Activated CD4-positive, alpha-beta memory T cell treated with anti-CD3 and anti-CD28 coated beads, Interleukin-2, amount 10 ng/mL, durations not matched to agents 7 days and 5 days (primary cell): ENCODE measurements at places on chromosomes 13 and 19.

- DNase-seq = no peak
Measured at GRCh38 chr13:80751854-80752253, 410.9 kb upstream of the SPRY2 start.

DNA sequence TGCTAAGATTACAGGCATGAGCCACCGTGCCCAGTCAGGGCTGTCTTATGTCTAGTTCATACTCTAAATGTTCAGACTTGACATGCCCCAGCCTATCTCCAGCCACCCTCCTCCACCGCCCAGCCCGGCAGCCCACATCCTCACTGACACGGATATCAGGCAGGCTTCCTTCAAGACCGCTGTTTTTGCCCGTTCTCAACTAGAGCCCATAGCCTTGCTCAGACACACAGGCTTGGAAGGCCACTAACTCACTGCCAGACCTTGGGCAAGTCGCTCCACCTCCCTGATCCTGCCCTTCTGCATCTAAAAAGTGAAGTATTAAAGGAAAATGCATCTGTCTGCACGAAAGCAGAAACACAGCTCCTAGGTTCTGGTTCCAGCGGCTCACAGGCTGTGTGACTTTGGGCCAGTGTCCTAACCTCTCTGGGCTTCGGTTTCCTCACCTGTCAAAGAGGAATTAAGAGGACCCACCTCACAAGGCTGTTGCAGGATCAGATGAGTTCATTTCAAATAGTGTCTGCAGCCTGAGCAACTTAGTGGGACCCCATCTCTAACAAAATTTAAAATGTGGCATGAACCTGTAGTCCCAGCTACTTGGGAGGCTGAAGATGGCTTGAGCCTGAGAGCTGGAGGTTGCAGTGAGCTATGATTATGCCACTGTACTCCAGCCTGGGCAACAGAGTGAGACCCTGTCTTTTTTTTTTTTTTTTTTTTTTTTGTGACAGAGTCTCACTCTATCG lies 14.5 kb upstream of the CERS4 start:
- peak; percentile 82 for DNase-seq

DNA sequence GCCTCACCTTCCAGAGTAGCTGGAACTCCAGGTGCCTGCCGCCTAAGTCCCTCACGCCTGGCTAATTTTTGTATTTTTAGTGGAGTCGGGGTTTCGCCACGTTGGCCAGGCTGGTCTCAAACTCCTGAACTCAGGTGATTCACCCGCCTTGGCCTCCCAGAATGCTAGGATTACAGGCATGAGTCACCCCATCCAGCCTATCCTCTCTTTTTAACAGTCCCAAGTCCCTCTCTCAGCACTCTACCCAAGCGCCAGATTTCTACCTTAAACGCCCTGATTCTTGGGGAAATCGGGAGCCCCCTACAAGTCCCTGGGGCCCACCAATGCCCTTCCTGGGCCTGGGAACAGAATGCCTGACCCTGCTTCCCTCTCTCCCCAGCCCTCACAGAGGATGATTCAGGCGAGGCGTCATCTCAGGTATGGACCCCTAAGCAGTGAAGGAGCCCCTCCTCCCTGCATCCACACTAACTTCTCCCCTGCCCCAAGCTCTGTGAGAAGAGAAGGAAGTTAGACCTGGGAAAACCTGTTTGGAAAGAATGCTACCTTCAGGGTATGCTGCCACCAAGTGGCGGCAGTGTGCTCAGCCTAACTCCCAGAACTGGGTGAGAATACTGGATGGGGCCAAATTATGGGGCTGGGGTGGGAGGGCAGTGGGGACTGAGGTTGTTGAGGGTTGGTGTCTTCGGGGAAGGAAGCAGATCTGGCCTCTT lies 20.8 kb upstream of the EBI3 start:
- no peak for DNase-seq

GRCh38 chr19:41297628-41298347 lies 12.2 kb upstream of the CCDC97 start:
- DNase-seq = peak; percentile 38

GRCh38 chr13:103876571-103876970 lies 810.4 kb upstream of the SLC10A2 start:
- DNase-seq = no peak

DNA sequence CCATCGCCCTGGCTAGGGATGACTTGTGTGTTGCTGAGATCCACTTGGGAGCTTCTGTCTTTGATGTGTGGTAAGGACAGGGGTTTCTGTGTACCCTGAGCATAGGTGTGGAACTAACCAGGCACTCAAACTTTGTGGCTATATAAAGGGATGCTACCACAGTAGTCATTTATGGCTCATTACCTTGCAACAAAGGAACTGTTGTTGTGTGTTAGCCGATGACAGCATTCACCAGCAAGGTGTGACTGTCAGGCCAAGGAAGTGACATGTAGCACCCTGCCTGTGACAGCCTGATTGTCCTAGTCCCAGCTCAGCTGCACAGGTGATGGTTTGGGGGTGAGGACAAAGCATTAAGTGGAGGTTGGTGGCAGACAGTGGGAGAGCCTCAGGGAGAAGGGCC lies 73.6 kb downstream of the COG3 start:
- no peak for DNase-seq
